ENCODE measurements at places on chromosomes 6 and 20.

DNA sequence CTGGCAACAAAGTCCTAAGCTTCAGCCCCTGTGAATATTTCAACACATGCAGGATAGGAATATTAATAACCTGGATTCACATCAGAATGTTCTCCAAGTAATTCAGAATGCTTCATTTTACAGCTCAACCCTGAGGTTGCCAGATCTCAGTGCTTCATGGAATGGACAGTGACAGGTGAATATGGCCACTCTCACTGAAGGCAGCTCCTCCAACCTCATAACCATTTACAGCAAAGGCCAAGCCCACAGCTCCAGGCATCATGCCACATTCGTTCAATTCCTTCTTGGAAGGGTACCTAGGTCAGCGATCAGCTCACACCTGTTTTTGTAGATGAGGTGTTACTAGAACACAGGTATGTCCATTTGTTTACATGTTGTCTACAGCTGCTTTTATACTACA is 17.1 kb downstream of the CLIC5 start:
- no peak for DNase-seq

GRCh38 chr20:15976047-15976736 is 597.1 kb downstream of the KIF16B start:
- DNase-seq, result no peak

GRCh38 chr6:44047801-44048200 is 79.5 kb downstream of the MRPL14 start:
- no peak for DNase-seq

DNA sequence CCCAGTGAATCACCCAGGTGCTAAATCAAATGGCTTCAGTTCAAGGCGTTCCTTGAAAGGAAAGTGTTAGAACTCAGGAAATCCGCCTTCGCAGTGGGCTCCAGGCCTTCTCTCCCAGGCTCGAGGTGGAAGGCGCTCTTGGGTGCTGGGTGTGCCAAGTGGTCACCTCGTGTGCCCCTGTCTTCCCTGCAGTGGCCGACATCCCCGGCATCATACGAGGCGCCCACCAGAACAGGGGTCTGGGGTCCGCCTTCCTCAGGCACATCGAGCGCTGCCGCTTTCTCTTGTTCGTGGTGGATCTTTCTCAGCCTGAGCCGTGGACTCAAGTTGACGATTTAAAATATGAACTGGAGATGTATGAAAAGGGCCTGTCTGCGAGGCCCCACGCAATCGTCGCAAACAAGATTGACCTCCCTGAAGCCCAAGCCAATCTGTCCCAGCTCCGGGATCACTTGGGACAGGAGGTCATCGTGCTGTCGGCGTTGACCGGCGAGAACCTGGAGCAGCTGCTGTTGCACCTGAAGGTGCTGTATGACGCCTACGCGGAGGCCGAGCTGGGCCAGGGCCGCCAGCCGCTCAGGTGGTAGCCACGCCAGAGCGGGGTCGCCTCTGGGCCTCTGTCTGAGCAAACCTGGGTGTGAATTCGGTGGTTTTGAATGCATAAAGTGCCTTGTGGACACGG is 17.8 kb downstream of the MTG2 start:
- DNase-seq, result no peak

DNA sequence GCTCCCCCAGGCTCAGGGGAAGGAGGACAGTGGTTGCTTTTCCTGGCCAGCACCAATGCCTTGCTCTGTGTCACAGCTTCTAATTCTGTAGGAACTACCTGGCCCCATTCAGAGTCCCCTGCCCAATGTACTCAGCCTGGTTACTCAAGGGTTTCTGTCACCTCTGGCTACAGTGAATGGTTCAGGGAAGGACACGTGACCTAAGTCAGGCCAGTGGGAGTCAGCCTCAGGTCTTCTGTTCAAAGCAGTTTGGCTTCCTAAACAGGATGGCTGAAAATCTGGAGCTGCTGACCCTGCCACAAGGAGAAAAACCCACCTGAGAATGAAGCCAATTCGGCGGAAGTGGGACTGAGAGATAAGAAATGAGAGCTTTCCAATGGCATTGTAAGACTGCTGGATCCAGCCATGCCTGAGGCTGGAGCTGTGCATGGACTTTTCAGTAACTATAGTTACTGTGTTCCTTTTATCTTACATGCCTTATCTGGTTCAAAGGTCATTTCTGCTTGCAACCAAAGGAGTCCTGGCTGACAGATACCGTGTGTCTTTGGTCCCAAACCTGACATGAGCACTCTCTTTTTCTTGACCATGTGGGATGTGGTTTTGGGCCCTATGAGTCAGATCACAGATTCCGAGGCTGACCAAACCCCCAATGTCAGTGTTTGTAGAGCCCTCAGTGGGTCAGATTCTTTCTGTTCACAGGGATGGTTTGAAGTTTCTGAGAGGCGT is 104.3 kb downstream of the SULF2 start:
- no peak for DNase-seq

- no peak for DNase-seq
Observed at GRCh38 chr20:33539129-33539528, 49.2 kb downstream of the CBFA2T2 start.

- no peak for DNase-seq
Observed at GRCh38 chr6:111710439-111710838, 104.8 kb upstream of the TRAF3IP2 start.

GRCh38 chr6:117491916-117492315 is 9.4 kb downstream of the DCBLD1 start:
- no peak for DNase-seq

- no peak for DNase-seq
Observed at GRCh38 chr6:19035461-19036195, 648.5 kb downstream of the RNF144B start.

GRCh38 chr20:59103573-59103972 is 60.0 kb upstream of the ZNF831 start:
- no peak for DNase-seq

All from CD4-positive, alpha-beta T cell treated with Interleukin-1 beta for 1 hour (primary cell).